Left lung (tissue), 14 donors: ENCODE measurements at places on chromosomes 11 and 22. TPM values are rescaled to one million over a fixed set of nuclear protein-coding genes. Genes with fewer than 3 reads are reported as not detected.

- DNase-seq: no peak
Observed at GRCh38 chr22:19376971-19377370, 54.6 kb downstream of the HIRA start.

- peak; percentile 78 for DNase-seq
Observed at GRCh38 chr11:66081505-66081904, 11.4 kb downstream of the PACS1 start.

GRCh38 chr11:42967653-42968052 lies 344.1 kb upstream of the API5 start:
- DNase-seq: no peak

DNA sequence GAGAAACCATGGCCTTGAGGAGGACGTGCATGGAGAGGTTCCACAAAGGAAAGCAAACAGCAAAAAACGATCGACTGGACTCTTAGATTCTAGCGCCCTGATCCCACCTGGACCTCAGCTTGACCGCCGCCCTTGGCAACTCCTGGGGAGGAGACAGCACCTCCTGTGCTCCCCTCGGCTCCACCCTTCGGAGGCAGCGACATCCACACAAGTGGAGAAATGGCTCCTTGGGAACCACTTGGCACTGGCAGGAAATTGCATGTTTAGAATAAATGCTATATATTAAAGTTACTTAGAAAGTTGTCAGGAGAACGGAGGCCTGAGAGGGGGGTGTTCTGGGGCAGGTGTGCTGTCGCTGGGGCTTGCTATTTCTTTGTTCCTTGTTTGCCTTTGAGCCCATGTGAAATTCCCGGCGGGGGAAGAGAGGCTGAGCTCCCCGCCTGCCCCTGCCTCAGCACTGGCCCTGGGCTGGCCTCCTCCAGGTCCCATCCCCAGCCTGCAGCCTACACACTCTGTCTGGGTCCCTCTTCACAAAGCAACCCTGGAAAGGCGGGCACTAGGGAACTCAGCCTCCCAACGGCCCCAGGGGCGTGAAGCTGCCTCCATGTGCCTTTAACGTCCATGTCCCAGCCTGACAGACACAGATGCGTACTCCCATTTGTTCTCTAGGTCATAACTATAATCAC lies 395.3 kb downstream of the BRD1 start:
- DNase-seq: no peak

- DNase-seq: peak; percentile 59
Observed at GRCh38 chr22:21448627-21449416, 18.4 kb upstream of the TMEM191C start.

GRCh38 chr11:112175599-112175952 lies 264 bp downstream of the BCO2 start:
- DNase-seq: no peak

DNA sequence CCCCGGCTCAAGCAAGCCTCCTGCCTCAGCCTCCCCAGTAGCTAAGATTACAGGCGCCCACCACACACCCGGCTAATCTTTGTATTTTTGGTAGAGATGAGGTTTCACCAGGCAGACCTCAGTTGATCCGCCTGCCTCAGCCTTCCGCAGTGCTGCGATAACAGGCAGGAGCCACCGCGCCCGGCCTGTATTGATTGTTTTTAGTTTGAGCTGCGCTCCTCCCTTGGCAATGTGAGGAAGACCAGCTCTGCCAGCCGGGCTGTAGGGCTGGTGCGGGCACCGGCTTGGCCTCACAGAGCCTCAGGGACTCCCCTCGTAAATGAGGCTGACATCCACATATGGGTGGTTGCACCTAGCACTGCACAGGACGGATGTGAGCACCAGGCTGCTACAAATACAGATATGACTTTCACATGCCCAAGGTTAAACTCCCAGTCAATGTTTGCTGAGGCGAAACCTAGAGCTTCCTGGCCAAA lies 7.5 kb upstream of the SLC2A11 start:
- DNase-seq: no peak

DNA sequence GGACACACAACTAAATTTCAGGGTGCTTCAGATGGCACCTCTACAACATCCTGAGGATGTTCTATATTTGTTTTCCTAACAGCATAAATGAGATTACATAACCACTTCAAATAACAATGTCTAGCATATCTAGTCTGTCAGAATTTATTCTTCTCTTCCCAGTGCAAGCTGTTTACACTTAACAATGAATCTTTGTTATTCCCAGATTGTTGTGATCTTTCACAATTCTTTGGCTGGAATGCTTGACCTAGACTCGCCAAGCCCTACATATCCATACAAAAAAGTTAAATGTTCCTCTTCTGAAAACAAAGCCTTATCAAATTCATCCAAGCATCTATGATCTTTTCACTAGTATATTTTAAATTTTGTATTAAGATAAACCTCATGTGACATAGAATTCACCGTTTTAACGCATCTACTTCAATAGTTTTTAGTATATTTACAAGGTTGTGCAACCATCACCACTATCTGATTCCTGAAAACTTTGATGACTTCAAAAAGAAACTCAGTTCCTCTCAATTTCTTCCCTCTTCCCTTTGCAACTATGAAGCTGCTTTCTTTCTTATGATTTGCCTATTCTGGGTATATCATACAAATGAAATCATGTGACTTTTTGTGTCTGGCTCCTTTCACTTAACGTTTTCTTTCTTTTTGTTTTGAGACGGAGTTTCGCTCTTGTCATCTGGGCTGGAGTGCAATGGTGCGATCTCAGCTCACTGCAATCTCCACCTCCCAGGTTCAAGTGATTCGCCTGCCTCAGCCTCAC lies 61.7 kb upstream of the CHRNA10 start:
- no peak for DNase-seq

- DNase-seq: peak; percentile 67
Observed at GRCh38 chr22:30422481-30423300, 2.9 kb upstream of the MTFP1 start.

GRCh38 chr11:44139565-44140330 lies 44.3 kb downstream of the EXT2 start:
- no peak for DNase-seq

- no peak for DNase-seq
Observed at GRCh38 chr11:88179141-88179540, 3.9 kb upstream of the RAB38 start.

DNA sequence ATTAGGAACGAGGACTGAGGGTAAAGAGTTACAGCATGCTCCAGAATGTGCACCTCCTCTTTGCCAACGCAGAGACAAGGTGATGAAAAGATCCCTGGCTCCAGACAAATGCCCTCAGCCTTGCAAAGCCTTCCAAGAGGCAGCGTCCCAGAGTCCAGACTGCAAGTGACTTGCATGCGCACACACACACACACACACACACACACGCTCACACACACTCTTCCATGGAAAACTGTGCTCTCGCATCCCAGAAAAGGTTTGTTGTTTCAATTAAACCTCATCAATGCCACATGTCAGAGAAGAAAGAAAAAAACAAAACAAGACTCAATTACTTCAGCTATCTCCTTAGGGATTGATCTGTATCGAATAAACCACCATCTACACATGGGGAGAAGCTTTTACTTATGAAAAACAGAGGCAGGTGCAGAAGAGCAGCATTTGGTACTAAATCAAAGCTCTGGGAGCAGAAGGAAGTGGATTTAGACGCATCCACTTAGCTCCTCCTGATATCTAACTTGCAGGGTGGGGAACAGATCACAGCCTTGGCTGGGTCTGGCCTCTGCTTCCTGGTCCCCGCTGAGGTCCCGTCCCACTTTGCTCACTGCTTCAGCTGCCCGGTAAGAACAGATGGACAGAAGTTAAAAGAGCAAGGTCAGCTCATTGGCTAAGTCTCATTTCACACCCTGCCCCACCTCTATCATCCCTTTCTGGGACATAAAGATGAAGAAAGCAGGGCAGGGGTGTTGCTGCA lies 249.8 kb upstream of the BLID start:
- DNase-seq: no peak

DNA sequence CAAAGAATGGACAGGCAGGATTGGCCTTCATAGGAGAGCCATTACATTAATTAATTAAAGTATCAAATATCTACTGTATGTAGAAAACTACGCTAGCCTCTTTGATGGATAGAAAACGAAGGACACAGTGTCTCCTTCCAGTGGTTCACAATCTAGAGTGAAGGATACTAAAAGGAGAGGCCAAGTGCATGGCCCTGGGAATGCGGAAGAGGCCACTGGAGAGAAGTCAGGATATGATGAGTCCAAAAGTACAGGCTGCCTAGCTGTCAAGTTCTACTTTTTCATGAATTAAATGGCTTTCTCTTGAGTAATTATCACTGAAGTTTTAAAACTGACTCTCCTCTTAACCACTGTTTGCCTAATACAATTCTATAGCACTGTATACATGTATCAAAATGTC lies 41.9 kb downstream of the ATG16L2 start:
- DNase-seq: no peak

Gene TRIM49
- total RNA-seq: not detected

Gene MOGAT2
- not detected for total RNA-seq

Gene SCGB1C1
- not detected for total RNA-seq

Gene POU2AF2
- not detected for total RNA-seq

Gene OMP
- total RNA-seq: not detected

Gene ANO9
- 20.2 TPM for total RNA-seq

Gene GUCY1A2
- total RNA-seq: 31.7 TPM

Gene CLMP
- total RNA-seq: 20.4 TPM

Gene KCNJ1
- not detected for total RNA-seq

Gene BAIAP2L2
- total RNA-seq: 0.34 TPM

Gene TEX54
- not detected for total RNA-seq
